ENCODE measurements at places on chromosomes 5 and 9.
A peak's percentile ranks its signal among the peaks of the same experiment; 100 is the strongest.

GRCh38 chr9:108001237-108001636 is 511.7 kb upstream of the KLF4 start:
- DNase-seq: no peak

DNA sequence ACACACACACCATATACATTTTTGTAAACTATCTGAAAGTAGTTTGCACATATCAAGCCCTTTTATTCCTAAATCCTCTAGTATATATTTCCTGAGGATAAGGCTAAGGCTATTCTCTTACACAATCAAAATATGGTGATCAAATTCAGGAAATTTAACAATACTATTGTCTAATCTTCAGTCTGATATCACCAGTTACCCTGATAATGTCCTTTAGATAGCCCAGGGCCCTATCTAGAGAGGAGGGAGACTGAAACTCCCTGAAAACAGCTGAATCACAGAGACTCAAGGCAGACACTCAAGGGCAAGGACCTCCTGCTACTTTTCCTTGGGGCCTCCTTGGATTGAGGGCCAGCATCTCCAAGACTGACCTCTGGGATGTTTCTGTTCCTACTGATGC is 30.4 kb downstream of the PTTG1 start:
- no peak for DNase-seq

DNA sequence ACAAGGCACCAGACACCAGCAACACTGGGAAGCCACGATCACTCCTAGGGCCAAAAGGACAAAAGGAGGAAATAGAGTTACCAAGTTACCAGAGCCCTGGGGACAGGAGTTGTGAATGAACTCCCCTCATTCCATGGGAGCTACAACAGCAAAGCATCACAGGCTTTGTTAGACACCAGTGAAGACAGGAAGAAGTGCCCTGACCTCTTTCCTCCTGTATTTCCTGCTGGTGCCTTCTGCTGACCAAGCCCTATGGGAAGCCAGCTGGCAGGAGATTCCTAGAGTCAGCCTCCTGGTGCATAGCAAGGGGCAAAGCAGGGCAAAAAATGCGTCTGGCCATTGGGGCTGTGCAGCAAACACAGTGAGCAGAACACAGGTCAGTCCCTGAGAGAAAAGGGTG is 374.7 kb downstream of the ZSWIM6 start:
- DNase-seq: no peak

- DNase-seq: no peak
Observed at GRCh38 chr5:115626445-115626823, 598 bp upstream of the TMED7 start.

- DNase-seq: no peak
Observed at GRCh38 chr9:69085569-69086283, 50.2 kb downstream of the FXN start.

DNA sequence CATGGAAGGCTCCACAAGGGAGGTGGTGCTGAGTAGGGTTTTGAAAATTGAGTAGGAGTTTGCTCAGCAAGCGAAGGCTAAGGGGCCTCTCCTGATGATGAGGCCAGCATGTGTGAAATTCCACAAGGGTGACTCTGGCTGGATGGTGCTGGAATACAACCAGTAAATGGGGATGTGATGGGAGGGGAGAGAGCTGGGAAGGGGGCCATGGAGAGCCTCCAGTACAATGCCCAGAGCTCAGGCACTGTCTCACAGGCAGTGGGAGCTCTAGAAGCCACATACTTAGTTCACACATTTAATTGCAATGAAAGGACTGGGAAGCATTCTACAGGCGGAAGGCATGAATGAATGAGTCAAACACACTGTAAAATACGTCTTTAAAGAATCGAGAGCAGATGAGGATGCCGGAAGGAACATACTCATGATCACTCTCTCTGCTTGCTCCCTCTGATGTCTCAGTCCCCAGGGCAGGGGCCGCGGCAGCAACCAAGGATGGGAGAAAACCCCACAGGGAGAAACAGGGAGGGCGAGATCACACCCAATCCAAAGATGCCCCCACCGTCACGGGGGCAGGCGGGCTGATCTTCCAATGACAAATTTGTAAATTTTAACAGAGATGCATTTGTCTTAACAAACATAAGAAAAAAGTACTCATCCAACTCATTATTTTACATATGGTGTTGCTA is 261.0 kb downstream of the NSG2 start:
- DNase-seq: no peak

DNA sequence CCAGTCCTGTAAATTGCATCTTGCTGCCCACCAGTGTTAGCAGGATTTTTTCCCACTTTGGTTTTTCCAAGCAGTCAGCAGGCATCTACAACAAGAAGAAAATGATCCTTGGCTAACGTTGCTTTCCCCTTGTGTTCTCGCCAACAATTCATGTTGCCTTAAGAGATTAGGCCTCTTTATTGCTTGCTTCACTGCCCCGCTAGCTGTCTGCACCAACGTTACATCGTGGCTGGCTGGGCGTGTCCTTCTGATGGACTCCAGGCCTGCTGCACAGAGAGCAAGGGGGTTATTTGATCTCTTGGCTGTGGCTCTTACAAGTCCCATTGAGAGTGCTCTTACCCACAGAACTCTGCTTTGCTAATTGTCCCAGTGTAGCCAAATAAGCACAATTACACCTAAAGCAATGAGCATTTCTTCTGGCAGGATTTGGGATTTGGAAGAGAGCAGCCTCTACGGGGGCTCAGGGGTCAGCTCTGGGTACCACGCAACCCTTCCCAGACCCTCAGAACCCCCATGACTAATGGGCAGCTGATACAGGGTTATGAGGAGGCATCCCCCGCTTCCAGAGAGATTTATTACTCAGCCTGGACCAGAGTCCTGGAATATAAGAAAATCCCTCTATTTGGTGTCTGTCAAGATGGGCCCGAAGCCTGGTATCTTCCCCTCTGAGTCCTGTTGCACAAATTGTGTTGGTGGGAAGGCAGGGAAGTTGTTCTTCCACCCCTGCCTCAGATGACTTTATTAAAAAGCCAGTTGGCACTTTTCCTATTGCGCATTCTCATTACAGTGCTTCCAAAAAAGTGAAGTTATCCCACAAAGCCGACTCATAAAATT is 17.6 kb downstream of the DCANP1 start:
- DNase-seq: peak; percentile 57

DNA sequence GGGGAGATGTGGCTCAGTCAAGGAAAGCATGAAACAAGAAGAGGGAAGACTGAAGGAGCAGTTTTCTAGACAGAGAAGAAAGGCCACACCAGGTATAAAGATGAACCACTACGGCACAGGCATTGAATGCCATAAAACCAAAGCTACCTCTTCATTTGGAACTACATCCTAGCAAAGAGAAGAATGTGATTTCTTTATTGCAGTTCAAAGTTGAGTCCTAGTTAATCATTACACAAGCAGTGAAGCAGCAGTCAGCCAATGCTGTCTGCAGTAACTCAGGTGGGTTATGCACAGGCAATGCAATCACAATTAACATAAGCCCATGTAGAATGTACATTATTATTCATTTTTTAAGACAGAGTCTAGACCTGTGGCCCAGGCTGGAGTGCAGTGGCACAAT is 21.7 kb upstream of the PCAT7 start:
- no peak for DNase-seq

DNA sequence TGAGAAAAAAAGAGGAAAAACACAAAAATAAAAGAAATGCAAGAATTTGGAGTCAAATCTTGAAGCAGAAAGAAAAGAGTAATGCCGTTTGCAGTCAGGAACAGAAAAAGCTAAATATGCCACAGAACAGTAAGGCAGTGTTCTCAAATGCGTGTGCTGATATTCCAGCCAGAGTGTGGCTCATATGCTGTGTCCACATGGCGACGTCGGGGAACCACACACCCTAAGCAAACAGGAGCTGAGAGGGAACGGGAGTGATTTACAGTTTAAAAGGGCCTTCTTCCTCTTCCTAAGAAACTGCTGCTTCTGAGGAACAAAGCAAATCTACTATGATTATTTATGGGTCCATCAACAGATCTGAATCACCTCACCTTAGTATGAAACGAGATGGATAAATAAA is 42.7 kb downstream of the DDX31 start:
- DNase-seq: no peak

GRCh38 chr5:173423452-173424117 is 95.4 kb upstream of the STC2 start:
- no peak for DNase-seq

Data from DMS79 (cell line).